A549 treated with AZD2906 at 1 μM for 4 hours (cell line): ENCODE measurements at places on chromosomes 11 and 22. TPM values are rescaled to one million over a fixed set of nuclear protein-coding genes. Genes with fewer than 3 reads are reported as not detected.

GVQW3 gene
- total RNA-seq, result 0.62 to 1.0 TPM (median 0.71 TPM) in 5 replicates

BACE1 gene
- 9.1 to 11.3 TPM (median 10.3 TPM) in 5 replicates for total RNA-seq

FGF3 gene
- not detected in 5 replicates for total RNA-seq

FAM180B gene
- total RNA-seq, result 0.05 to 0.07 TPM in 2 of 5 replicates, not detected in the others

KLHL35 gene
- 0.75 to 1.4 TPM (median 1.3 TPM) in 5 replicates for total RNA-seq

KCNJ11 gene
- total RNA-seq, result 7.0 to 9.2 TPM (median 8.7 TPM) in 5 replicates

GPR83 gene
- total RNA-seq, result 0.08 to 0.11 TPM (median 0.09 TPM) in 5 replicates

RTCB gene
- 74.2 to 86.6 TPM (median 75.1 TPM) in 5 replicates for total RNA-seq

MYO18B gene
- 0.02 to 0.08 TPM (median 0.06 TPM) in 5 replicates for total RNA-seq

MUC6 gene
- 0.05 TPM in 1 of 5 replicates, not detected in the others for total RNA-seq

DRICH1 gene
- 0.11 to 0.37 TPM (median 0.26 TPM) in 3 of 5 replicates, not detected in the others for total RNA-seq

LAYN gene
- total RNA-seq, result 3.4 to 4.0 TPM (median 3.6 TPM) in 5 replicates

GGTLC3 gene
- total RNA-seq, result not detected in 5 replicates

ARHGEF12 gene
- total RNA-seq, result 11.0 to 16.6 TPM (median 14.2 TPM) in 5 replicates

NEFH gene
- 0.08 to 0.19 TPM (median 0.12 TPM) in 5 replicates for total RNA-seq

TPCN2 gene
- total RNA-seq, result 10.0 to 13.9 TPM (median 12.9 TPM) in 5 replicates

CCDC86 gene
- total RNA-seq, result 82.9 to 107 TPM (median 95.2 TPM) in 5 replicates

PPP2R1B gene
- 15.2 to 22.7 TPM (median 18.9 TPM) in 5 replicates for total RNA-seq

KCNQ1OT1 gene
- 0.04 to 0.08 TPM (median 0.05 TPM) in 5 replicates for total RNA-seq

MFRP gene
- not detected in 5 replicates for total RNA-seq

PRODH gene
- total RNA-seq, result 1.2 to 2.2 TPM (median 1.7 TPM) in 5 replicates

C11orf97 gene
- total RNA-seq, result not detected in 5 replicates

MMP1 gene
- total RNA-seq, result 0.68 to 1.6 TPM (median 0.73 TPM) in 5 replicates
